ENCODE measurements at places on chromosomes 3 and 15.

GRCh38 chr3:143963946-143964345, 7.7 kb upstream of the DIPK2A start:
- no peak for DNase-seq

GRCh38 chr3:23377928-23378672, 175.0 kb downstream of the UBE2E2 start:
- no peak for DNase-seq

DNA sequence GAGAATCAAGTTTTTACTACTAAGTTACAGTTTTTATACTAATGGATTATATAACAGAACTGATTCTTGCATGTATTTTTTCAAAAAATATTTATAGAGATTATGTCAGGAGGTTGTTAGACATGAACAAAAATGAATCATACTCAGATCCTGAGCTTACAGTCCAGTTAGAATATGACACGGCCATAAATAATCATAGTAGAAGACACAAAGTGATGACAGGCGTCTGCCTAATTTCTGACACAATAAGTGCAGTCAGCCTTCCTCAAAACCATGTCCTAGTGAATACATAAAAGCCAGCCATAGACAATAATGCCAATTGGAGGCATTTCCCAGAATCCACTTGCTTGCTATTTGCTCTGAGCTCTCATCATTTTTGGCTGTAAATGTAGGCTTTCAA, 81.7 kb upstream of the POU1F1 start:
- DNase-seq: no peak

- no peak for DNase-seq
These were observed 8.2 kb downstream of the C3orf22 start for GRCh38 chr3:126550488-126551051.

GRCh38 chr3:34174740-34175139, 376.3 kb downstream of the PDCD6IP start:
- no peak for DNase-seq

DNA sequence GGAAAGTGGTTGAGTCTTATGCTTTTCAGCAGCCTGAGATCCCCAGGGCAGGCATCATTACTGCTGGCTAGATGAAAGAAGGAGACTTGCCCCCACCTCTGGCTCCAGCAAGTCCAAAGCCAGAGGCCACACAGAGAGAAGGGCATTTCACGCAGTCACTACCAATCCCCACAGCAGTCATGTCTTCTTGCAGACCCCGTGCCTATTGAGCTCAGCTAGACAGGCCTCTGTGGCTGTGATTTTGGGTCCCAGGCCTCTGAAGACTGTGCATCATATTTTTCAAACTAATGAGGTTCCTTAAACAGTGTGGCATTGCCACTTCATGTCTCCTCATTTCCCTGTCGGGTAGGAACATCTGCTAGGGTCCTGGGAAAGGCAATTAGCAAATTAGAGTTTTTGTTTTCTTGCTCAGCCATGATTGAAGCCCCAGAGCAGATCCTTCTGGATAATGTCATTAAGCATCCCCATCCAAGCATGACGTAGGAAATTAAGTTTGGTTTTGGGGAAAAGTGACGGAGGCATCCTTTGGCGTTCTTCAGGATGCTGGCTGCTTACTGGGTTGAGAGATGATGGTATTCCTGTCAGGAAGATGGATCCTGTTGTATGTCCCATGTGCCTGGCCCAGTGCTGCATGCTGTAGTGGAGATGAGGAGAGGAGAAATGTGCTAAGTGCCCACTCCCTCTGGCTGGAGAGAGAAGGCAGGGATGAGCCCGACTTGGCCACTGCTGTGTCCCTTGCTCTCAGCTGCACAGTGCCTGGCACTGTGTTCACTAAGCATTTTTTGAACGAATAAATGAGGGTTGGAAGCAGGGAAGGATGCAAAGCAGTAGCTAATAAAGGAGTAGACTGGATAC, 7.0 kb downstream of the SPSB4 start:
- no peak for DNase-seq

GRCh38 chr15:31360158-31360561, 33.5 kb downstream of the KLF13 start:
- no peak for DNase-seq

DNA sequence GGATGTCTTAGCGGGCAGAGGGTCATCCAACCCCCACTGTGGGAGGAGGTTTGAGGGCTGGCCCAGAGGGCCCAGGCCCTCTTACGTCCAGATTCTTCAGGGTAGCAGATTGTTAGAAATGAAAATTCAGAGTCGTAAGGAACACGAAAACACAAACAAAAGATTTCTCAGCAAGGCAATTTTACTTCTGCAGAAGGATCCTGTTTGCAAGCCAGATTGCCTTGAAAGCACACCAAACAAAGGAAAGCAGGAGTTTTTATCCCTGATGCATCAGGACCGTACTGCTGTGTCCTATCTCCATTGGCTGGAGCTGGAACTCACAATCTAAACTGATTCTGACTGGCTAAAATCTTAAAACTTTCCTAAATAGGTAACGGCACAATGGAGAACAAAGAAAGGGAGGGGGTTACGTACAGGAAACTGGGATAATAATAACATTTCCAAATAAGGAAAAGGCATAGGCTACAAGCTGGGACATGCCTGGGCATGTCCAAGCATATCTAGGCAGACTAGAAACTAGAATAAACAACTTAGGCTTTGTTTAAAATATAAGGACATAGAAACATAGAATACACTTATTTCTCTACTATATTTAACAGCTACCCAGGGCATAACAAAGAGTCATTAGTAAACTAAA, 97.3 kb upstream of the C2CD4B start:
- DNase-seq: no peak

DNA sequence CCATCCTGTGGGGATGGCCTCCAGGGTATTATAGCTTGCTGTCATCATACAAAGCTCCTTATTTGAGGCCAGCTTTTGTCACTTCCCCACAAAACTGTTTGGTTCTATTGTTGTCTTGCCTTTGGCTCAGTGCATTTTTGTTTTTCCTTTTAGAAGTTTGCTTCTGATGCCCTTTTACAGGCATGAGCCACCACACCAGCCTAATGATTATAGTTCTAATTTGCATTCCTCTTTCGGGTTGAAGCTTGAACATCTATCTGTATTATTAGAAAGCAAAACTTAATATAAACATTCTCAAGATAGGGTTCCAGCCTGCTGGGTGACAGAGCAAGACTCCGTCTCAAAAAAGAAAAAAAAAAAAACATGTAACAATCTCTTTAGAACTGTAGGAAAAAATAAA, 39.8 kb downstream of the SMARCC1 start:
- no peak for DNase-seq

GRCh38 chr3:184295771-184296170, 3.3 kb upstream of the PSMD2 start:
- DNase-seq: no peak

GRCh38 chr3:134377896-134378295, 3.6 kb upstream of the AMOTL2 start:
- DNase-seq: no peak

DNA sequence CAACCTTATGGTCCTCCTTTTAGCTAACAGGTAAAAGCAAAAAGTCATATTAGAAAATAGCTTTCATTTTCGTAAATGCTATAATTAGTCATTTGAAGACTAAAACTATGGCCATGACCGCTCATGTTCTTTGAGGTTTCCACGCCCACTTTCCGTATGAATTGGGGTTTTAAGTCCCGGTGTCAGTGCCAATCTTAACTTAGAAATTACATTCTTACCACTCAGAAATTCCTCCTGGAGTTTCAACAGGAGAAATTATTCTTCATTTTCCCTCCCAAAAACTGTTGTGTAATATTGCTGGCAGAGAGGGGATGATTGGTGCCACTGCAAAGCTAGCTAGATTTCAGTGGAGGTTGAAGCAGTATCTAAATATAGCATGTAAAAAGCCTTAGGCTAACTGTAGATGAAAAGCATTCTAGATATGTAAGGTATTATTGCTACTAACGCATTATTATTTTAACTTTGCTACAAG, 71.0 kb upstream of the MDFIC2 start:
- DNase-seq: no peak

- DNase-seq: no peak
These were observed 50.1 kb downstream of the HEG1 start for GRCh38 chr3:125005676-125006075.

- DNase-seq: no peak
These were observed 10.7 kb downstream of the CNTN6 start for GRCh38 chr3:1103525-1103924.

DNA sequence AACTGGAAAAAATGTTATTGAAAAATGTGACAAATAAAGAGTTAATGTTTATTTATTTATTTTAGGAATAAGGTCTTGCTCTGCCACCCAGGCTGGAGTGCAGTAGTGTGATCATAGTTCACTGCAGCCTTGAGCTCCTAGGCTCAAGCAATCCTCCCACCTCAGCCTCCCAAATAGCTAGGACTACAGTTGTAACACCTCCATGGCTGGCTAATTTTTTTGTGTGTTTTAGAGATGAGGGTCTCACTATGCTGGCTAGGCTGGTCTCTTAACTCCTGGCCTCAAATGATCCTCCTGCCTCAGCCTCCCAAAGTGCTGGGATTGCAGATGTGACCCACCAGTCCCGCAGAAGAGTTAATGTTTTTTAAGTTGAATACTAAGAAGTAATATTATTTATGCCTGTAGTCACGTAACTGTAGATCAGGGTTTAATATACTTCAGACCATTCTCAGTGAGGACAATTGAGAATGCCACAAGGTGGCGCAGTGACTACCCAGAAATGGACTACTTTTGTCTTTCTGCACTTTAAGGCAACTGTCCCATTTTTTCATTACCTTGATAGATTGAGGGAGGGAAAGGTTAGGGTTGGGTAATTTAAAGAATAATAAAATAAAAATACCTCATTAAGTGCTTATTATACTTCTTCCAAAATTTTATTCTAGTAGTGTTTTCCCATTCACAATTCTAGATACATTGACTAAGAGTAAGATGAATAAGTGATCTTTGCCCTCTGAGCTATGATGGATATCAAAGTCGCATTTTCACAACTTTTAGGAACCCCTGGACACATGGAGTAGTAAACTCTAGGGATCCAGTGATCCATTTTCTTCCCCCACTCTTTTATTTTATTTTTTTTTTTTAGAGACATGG, 6.0 kb downstream of the MUC13 start:
- peak; percentile 44 for DNase-seq

DNA sequence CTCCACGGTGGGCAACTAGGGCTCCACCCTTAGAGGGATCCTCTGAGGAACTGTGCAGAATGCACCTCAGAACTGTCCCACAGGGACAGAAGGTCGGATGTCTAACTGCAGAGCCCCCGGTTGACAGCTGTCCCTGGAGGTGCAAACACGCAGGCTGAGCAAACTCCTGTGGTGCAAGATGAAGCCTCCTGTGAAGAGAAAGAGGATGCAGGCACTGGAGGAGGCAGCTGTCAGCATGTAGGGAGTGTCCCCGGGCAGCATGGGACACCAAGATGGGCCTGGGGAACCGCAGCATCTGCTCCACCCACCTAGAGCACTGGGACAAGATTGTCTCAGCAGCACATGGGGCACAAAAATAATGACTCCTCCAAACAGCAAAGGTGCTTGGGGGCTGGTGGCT, 258.9 kb downstream of the ABHD5 start:
- no peak for DNase-seq

DNA sequence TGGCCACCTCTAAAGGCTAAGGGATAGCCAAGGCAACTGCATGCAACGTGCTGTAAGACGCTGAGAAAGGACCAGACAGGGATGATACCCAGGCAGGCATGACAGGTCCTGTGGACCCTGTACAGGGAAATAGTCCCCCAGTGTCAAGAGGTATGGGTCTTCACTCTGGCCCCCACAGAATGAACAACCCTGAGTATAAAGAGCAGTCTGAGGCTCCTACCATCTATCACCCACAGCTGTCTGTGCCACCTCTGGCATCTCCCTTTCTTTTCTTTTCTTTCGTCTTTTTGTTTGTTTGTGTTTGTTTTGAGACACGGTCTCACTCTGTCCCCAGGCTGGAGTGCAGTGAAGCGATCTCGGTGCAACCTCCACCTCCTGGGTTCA, 18.7 kb downstream of the SLC25A20 start:
- DNase-seq: no peak

DNA sequence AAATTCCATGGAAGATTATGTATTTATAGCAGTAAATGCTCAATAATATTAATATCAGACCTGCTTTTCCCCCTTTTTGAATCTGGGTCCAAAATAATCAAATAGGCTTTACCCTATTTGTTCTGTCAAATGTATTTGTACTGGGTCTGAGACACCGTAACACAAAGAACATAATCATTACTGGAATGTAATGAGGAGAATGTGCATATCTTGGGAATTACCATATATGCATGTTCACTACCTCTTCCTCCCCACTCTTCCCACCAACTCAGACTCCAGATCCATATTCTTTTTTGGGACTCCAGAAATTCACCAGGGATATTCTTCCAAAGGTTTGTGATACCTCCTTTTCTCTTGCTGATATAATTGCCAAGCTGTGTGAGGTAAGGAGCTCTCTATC, 237.1 kb downstream of the KCNMB2 start:
- DNase-seq: no peak

- no peak for DNase-seq
These were observed 61.2 kb downstream of the TSC22D2 start for GRCh38 chr3:150469031-150469930.

DNA sequence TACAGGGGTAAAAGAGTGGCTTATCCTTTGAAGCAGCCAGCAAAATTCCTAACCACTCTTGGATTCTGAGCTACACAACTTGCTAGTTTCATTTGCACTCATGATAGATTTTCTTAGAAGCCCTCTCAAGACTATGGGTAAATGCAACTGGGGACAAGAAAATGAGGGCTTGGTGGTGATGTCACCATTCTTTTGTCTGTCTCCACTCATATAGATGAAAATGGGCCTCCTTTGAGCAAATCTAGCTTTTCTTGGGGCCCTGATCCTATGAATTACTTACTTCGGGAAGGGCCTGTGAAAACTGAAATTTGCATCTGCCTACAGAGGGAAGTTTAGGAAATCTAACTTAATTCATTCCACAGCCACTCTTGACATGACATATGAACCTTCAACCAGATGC, 486.3 kb downstream of the MAGI1 start:
- DNase-seq: no peak

DNA sequence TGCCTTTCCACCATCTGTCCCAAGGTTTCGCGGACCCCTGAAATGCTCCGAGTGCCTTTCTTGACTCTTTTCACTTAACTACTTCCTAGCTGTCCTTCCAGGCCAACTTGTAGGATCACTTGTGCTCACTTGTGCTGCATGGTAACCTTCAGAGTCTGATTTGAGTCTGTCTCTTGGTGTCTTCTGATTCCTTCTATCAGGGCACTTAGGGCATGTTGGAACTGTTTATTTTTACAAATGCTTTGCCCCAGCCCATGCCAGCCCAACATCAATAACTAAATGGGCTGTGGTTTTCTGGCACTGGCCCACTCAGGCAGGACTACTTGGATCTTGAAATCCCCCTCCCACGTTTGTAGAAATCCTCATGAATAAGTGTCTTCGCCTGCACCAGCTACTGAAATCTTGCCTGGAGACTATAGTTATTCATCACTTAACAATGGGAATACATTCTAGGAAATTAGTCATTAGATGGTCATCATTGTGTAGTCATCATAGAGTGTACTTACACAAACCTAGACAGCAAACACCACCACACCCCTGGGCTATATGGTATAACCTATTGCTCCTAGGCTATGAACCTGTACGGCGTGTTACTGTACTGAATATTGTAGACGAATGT, 123.1 kb upstream of the STRIT1 start:
- DNase-seq: no peak
